ENCODE measurements at places on chromosomes 3 and 15. TPM values are rescaled to one million over a fixed set of nuclear protein-coding genes. Genes with fewer than 3 reads are reported as not detected.
A peak's percentile ranks its signal among the peaks of the same experiment; 100 is the strongest.

Gene HES1
- polyA plus RNA-seq, result 27.5 TPM

- DNase-seq, result no peak
These were observed 3.3 kb upstream of the ADPGK start for GRCh38 chr15:72786676-72787345.

- DNase-seq, result peak; percentile 48
These were observed 89.7 kb upstream of the PHLDB2 start for GRCh38 chr3:111769110-111769991.

- DNase-seq, result no peak
These were observed 255.5 kb downstream of the UACA start for GRCh38 chr15:70507772-70508371.

Gene NPAP1
- polyA plus RNA-seq, result 0.06 TPM

DNA sequence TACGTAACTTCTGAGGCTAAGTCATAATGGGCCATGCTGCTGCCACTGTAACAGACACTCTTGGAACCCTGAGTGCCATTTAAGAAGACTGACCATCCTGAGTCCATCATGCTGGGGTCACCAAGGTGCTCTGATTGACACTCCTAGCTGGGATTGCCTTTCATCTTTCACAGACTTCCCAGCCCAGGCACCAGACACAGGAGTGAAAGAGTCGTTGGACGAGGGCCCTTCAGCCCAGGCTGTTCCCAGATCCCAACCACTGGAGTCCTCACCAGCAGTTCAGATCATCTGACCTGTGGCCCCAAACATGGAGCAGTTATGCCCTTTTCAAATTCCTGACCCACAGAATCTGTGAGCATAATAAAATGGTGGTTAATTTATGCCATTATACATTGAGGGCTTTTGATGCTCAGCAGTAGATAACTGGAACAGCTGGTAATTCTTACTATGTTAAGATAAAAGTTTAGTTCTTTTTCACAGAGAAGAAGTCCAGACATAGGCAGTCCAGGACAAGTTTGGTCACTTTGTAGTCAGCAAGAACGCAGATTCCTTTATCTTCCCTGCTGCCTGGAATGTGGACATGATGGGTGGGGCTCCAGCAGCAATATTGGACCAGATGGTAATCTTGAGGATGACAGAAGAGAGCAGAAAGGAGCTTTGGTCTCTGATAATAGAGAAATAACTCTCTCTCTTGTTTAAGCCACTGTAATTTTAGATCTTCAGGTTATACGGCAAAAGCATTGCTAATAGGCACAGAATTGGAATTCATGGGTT lies 7.3 kb upstream of the EHD4 start:
- DNase-seq, result no peak

GRCh38 chr15:90336705-90337141 lies 15.4 kb upstream of the ZNF774 start:
- DNase-seq, result peak; percentile 23

GRCh38 chr3:110139048-110139447 lies 801.7 kb upstream of the DPPA4 start:
- no peak for DNase-seq

Gene SLC2A2
- 0.52 TPM for polyA plus RNA-seq

Gene MYH15
- polyA plus RNA-seq, result 0.42 TPM

- no peak for DNase-seq
These were observed 4.3 kb downstream of the SLCO3A1 start for GRCh38 chr15:91857772-91858171.

GRCh38 chr3:150059729-150060128 lies 89.0 kb upstream of the PFN2 start:
- no peak for DNase-seq

Gene ZNF148
- polyA plus RNA-seq, result 19.8 TPM

GRCh38 chr3:17908399-17909191 lies 166.2 kb upstream of the TBC1D5 start:
- no peak for DNase-seq

Gene ECT2
- 20.6 TPM for polyA plus RNA-seq

All from muscle of back (tissue), 13 donors.